ENCODE measurements at places on chromosomes 5 and 9. TPM values are rescaled to one million over a fixed set of nuclear protein-coding genes. Genes with fewer than 3 reads are reported as not detected.

The FGF1 gene
- total RNA-seq = 0.44 TPM

The SLC31A1 gene
- 21.2 TPM for total RNA-seq

The PCDHGA6 gene
- total RNA-seq = 0.20 TPM

The PCDHA11 gene
- total RNA-seq = 0.29 TPM

The SOX30 gene
- not detected for total RNA-seq

The PRLR gene
- 0.10 TPM for total RNA-seq

The CARTPT gene
- total RNA-seq = not detected

The MARCHF11 gene
- not detected for total RNA-seq

The EGFLAM gene
- 0.37 TPM for total RNA-seq

The SH2D3C gene
- 0.12 TPM for total RNA-seq

The IL13 gene
- total RNA-seq = not detected

The CYLC2 gene
- not detected for total RNA-seq

The IFNA13 gene
- total RNA-seq = not detected

The FOXD4L5 gene
- 0.03 TPM for total RNA-seq

The FCN2 gene
- not detected for total RNA-seq

The TMEM161B gene
- total RNA-seq = 8.3 TPM

The SLC35A4 gene
- 80.9 TPM for total RNA-seq

The PCDHGA7 gene
- total RNA-seq = 1.2 TPM

The ACSL6 gene
- 0.22 TPM for total RNA-seq

The CBY3 gene
- total RNA-seq = not detected

The DMRT3 gene
- not detected for total RNA-seq

The PRSS3 gene
- 9.9 TPM for total RNA-seq

The IFNK gene
- total RNA-seq = not detected

The NCS1 gene
- total RNA-seq = 48.9 TPM

The PCDHGB6 gene
- total RNA-seq = 0.10 TPM

The ADAMTS19 gene
- not detected for total RNA-seq

The GPR21 gene
- total RNA-seq = not detected

The ASS1 gene
- 19.3 TPM for total RNA-seq
